Type B pancreatic cell (in vitro differentiated cells): ENCODE measurements at places on chromosomes 4 and X. TPM values are rescaled to one million over a fixed set of nuclear protein-coding genes. Genes with fewer than 3 reads are reported as not detected.

DNA sequence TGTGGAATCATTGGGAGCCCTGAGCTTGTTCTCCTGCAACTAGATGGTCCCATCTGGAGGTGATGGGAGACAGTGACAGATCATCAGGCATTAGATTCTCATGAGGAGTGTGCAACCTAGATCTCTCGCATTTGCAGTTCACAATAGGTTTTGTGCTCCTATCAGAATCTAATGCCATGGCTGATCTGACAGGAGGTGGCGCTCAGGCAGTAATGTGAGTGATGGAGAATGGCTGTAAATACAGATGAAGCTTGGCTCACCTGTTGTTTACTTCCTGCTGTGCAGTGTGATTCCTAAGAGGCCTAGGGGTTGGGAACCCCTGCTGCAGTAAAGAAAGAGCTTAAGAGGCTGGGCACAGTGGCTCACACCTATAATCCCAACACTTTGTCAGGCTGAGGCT is 42.2 kb upstream of the PUDP start:
- no peak for DNase-seq

DNA sequence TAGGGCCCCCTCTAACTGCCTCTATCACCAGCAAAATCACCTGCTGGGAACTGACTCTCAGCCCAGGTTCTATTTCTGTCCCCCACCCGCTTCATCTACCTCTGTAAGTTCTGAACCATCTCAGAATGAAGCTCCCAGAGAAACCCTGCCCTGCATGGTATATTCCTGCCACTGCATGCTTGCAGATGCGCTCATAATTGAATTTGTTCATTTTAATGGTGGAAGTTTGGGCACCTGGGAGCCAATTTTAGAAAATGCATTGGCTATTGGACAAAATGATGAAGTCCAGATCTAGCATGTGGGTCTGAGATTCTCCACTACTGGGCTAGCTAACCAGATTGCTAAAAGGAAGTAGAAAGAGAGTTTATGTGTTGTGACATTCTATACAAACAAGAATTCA is 28.6 kb upstream of the SLC10A4 start:
- DNase-seq, result no peak

- DNase-seq, result no peak
Measured at GRCh38 chrX:46686003-46686645, 72.8 kb downstream of the SLC9A7 start.

DNA sequence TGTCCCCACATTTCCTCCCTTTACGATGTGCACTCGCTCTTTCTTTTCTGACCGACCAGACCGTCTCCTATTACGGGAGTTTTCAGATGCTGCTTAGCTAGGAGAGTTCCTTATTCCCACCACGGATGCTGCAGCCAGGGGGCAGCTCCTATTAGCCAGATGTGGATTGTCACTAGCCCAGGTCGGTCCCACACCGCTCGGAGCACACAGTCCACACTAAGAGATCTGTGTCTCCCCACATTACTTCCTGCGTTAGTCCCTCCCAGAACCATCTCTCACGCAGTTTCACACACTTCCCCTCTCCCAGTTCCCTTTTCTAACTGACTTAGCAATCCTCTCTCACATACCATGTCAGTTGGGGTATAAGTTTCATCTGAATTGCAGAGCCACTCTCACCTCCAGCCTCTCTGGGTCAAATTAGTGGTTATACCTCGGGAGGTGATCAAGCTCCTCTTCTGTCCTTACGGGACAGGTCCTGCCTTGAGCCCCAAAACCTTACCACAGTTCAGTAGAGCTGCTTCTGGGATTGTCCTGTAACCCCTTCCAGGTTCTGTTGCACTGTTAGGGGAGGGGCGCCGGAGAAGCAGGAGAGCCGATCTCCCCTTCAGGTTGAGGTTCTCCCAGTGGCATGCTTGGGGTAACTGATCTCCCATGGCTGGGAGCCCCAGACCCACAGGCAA is 28.2 kb downstream of the SULT1E1 start:
- DNase-seq, result no peak

DNA sequence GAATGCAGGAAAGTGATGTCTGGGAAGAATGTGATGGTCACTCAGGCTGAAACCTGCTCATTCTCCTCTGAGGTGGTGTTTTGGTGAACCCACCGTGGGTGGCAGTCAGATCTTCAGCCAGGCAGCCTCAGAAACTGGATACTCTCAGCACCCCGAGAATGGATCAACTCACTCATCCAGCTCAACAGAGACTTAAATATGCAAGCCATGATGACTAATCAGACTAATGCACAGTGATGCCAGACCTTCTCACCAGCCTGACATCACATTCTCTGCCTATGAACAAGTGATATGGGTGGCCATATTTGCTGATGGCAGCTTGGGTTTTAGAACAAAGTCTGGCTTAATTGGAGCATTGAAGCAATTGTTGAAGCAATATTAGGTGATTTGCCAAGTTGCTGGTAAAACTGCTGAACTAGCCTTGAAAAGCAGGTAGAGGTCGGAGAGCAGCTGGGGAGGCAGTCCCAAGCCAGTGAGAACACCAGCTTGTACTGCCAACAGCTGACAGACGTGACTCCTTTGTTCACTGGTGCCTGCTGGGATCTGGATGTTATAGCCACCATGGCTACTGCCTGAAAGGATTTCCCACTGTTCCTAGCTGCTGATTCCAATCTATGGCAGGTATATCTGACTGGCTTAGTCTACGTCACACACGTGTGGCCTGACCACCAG is 608.1 kb downstream of the MID1IP1 start:
- no peak for DNase-seq

- DNase-seq, result no peak
Measured at GRCh38 chr4:15084780-15085179, 82.5 kb downstream of the CPEB2 start.

- no peak for DNase-seq
Measured at GRCh38 chr4:189364032-189364449, 576.6 kb upstream of the FRG1 start.

- DNase-seq, result no peak
Measured at GRCh38 chrX:53266914-53267313, 14.5 kb downstream of the IQSEC2 start.

DNA sequence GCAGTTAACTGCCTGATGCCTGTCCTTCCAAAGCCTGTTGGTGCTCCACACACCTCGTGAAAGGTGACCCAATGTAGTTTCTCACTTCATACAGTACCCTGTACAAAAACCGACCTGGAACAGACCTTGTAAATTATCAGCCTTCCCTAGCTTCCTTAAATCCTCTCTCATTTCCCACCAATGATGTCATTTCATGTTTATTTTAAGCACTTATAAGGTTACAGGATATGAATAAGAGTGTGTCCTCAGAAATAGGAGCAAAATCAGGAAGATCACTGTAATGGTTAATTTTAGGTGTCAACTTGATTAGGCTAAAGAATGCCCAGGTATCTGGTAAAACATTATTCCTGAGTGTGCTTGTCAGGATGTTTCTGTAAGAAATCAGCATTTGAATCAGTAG is 44.7 kb downstream of the TMEM150C start:
- DNase-seq, result no peak

DNA sequence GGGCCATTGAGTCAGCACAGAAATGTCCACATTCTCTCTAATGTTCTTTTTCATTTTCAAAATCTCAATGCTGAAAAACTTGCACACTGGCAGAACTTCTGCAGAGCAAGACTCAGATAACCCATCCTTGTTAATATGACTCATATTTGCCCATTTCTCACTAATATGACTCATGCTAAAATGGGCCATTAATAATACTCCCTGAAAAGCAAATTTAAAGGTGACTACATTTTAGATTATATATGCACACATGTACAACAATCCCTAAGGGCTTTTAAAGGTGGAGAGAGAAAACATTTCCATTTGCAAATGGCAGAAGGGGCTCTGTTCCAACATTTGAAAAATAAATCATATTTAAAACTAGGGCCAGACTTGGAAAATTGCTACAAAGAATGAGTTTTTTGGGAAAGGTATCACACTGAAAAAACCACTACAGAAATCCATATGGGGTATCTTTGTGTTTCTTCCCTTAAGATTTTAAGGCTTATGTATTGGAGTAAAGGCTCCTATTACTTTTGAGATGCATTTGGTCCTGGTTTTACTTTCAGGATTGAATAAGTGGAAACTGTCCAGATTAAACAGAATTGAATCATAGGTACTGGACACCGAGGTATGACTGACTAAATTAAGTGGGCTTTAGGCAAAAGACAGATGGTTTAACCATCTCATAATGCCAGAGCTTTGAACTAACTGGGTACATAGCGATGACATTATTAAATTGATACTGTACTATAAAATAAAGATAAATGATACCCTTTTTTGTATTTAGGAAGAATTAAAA is 30.0 kb downstream of the TLR2 start:
- DNase-seq, result no peak

DNA sequence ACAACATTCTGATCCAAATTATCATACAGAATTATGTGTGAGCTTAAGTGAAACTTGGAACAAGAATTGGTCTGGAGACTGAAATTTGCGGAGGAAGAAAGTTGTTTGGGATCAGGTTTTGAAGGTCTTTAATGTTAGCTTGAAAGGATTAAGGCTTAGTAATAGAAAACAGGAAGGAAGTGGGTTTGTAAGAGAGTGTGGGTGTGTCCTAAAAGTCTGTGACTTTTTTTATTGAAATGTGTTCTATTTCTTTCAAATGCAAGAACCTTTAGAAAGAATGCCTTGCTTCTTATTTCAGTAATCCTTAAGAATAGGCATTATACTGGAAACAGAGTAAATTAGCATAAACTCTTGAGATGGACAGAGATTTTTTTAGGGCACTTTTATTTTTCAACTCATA is 198.0 kb downstream of the GALNTL6 start:
- no peak for DNase-seq

DNA sequence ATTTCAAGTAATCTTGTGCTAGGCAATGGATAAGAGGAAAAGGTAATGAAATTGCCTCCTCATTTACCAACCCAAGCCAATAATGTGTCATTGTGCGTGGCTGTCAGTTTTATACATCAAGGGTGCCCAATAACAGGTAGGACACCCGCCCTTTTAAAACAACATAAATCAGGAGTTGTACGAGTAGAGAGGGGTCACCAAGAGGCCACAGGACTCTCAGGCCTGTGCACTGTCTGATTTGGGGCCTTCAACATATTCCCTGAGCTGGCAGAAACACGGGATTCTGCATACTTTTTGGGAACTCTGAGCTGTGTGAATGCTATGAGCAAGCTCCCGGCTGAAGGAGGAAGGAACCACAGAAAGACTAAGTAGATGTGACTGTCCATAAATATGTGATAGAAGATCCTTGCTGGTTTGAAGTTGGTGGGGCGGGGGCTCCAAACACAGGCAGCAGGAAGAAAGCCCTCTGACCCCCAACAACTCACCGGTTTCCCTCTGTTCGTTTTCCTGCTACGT is 82.7 kb upstream of the MAML3 start:
- no peak for DNase-seq

GRCh38 chr4:111798840-111799239 is 346.4 kb upstream of the FAM241A start:
- no peak for DNase-seq

- no peak for DNase-seq
Measured at GRCh38 chr4:153535772-153536513, 69.8 kb downstream of the TMEM131L start.

DNA sequence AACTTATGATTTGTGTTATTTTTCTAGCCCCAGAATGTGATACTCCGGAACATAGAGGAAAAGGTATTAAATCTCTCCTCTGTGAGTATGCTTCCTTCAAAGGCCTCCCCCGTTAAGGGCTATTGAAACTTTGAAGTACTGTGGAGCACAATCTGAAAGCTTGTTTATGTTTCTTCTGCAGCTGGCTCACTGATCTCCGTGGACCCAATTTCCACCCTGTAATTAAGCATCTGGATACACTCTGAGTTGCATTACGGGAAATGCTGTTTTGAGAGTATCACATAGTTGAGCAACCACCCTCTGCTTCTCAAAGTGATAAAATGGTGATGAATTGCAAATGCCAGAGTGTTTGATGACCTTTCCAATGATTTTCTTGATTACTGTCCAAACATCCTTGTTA is 296.8 kb upstream of the PABPC5 start:
- DNase-seq, result no peak

- DNase-seq, result no peak
Measured at GRCh38 chrX:101164766-101165590, 54.6 kb upstream of the DRP2 start.

DNA sequence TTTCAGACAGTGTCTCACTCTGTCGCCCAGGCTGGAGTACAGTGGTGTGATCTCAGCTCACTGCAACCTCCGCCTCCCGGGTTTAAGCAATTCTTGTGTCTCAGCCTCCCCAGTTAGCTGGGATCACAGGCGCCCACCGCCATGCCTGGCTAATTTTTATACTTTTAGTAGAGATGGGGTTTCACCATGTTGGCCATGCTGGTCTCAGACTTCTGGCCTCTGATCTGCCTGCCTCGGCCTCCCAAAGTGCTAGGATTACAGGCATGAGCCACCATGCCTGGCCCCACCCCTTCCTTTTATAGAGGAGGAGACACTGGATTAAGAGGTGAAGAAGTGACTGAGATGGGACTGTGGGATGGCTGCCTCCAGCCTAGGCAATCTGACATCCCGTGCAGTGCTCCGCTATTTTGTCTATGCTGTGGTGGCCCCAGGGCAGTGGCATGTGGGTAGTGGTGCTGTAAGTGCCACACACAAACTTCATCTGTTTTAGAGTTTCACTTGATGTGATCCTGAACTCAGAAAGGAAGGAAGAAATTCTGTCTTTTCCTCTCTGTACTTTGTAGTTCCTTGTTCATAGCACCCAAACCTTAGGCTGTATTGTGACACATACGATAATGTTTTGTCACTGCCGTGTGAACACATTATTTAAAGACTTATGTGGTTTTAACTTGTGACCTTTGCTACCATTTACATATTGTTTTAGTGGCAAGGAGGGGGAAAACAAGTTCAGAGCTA is 48.9 kb downstream of the FNIP2 start:
- no peak for DNase-seq

DNA sequence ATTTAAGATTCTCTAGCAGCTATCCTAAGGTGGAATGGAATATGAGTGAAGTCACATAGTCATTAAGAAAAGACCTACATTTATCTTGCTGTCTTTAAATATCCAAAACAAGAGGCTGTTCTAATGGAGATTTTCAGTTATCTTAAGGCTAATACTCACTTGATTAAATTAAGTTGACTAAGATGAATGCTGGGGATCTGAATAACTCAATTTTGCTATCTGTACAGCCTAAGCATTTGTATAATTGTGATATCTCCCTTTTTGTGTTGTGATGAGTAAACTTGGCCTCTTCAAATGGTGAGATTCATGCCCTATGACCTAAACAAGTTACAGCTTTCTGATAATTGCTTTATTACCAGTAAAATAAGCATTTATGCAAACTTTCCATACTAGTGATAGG is 13.6 kb upstream of the GUCY1A1 start:
- no peak for DNase-seq

Gene TMPRSS11B
- 1.0 and 3.1 TPM in 2 replicates for total RNA-seq

Gene CSAG1
- total RNA-seq, result not detected in 2 replicates

Gene VCX3A
- not detected in 2 replicates for total RNA-seq

Gene UGT2B10
- 0.17 and 0.45 TPM in 2 replicates for total RNA-seq

Gene ADH1A
- total RNA-seq, result 6.4 and 22.1 TPM in 2 replicates

Gene NDUFA1
- 81.9 and 117 TPM in 2 replicates for total RNA-seq

Gene PF4V1
- not detected in 2 replicates for total RNA-seq

Gene SLC4A4
- total RNA-seq, result 27.2 and 32.0 TPM in 2 replicates

Gene INTS6L
- 7.2 and 12.9 TPM in 2 replicates for total RNA-seq

Gene ANOS1
- 14.3 and 19.9 TPM in 2 replicates for total RNA-seq

Gene C4orf51
- not detected in 2 replicates for total RNA-seq
